ENCODE measurements at places on chromosomes 3 and 15. TPM values are rescaled to one million over a fixed set of nuclear protein-coding genes. Genes with fewer than 3 reads are reported as not detected.

- H3K4me1 ChIP-seq: peaks cover 7% of the 10 kb centered on the region
- H3K27ac ChIP-seq: no peak overlapping the region
- peaks cover 12% of the 10 kb centered on the region for H3K36me3 ChIP-seq
- DNase-seq: peak; percentile 52
Observed at GRCh38 chr3:123880998-123881561, 3.1 kb downstream of the MYLK start.

DNA sequence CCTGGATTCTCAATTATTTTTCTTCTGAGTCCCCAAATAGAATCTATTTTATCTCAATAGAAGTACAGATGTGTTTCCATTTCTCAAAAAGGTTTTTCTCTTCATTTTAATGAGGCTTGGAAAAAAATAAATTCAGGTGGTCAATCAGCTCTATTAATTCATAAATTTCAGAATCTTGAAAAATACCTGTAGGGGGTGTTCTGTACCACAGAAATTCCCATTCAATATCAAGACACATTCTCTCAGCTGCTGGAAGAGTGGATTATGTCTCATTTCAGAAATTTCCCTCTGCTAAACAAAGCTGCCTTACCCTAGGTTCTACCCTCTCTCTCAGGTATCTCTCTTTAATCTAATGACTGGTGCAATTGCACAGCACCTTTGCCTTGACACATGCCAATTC, 1121.2 kb downstream of the SI start:
- DNase-seq: no peak
- H3K4me1 ChIP-seq: no peaks in the 10 kb centered on the region
- H3K4me3 ChIP-seq: no peak overlapping the region
- H3K27me3 ChIP-seq: no peaks in the 10 kb centered on the region

MEIS2 gene
- 40.2 TPM for polyA plus RNA-seq

DNA sequence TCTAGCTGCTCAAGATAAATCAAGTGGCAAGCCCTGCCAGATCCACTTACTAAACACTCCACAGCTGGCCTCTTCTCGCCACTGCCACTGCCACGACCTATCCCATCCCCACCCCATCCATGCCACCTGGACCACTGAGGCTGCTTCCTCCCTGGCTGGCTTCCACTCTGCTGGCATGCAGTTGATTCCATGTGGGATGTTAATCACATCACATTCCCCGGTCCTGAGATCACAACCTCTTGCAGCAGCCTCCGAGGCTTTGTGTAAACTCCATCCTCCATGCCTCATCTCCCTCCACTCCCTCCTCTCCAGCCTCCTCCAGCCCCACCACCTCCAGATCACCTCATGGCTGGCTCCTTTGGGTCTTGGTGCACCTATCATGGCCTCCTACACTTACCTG, 7.7 kb downstream of the NCKIPSD start:
- no peaks in the 10 kb centered on the region for H3K27me3 ChIP-seq
- peaks cover 7% of the 10 kb centered on the region for H3K4me1 ChIP-seq
- peaks cover 36% of the 10 kb centered on the region for H3K36me3 ChIP-seq

- peak overlapping the region; percentile 50 for H3K4me3 ChIP-seq
- no peak for DNase-seq
- H3K36me3 ChIP-seq: peaks cover 6% of the 10 kb centered on the region
- no peak overlapping the region for H3K27ac ChIP-seq
- no peaks in the 10 kb centered on the region for H3K27me3 ChIP-seq
- H3K4me1 ChIP-seq: peaks cover 9% of the 10 kb centered on the region
Observed at GRCh38 chr3:50610181-50610971, 1.2 kb downstream of the CISH start.

GRCh38 chr3:46987743-46988401, 8.4 kb downstream of the NBEAL2 start:
- H3K27ac ChIP-seq: no peak overlapping the region
- H3K4me3 ChIP-seq: no peak overlapping the region
- no peak for DNase-seq

DNA sequence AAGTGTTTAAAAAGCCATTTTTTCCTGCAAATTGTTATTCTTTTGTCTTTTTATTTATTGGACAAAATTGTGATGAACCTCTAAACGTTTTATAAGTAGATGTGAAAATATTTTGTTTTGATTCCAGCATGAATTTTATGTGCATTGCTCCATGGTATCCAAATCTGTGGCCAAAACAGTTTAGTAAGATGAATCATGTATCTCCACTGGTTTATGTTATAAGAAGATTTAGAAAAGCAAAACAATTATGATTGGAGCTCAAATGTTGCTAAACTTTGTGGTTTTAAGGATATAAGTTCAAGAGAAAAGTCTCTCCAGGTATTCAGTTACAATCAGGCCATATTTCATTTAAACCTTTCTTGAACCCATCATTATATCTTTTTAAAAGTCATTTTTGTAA, 80.9 kb downstream of the NECTIN3 start:
- H3K27me3 ChIP-seq: no peaks in the 10 kb centered on the region
- H3K27ac ChIP-seq: no peak overlapping the region
- peak; percentile 6 for DNase-seq
- peaks cover 4% of the 10 kb centered on the region for H3K4me1 ChIP-seq

DNA sequence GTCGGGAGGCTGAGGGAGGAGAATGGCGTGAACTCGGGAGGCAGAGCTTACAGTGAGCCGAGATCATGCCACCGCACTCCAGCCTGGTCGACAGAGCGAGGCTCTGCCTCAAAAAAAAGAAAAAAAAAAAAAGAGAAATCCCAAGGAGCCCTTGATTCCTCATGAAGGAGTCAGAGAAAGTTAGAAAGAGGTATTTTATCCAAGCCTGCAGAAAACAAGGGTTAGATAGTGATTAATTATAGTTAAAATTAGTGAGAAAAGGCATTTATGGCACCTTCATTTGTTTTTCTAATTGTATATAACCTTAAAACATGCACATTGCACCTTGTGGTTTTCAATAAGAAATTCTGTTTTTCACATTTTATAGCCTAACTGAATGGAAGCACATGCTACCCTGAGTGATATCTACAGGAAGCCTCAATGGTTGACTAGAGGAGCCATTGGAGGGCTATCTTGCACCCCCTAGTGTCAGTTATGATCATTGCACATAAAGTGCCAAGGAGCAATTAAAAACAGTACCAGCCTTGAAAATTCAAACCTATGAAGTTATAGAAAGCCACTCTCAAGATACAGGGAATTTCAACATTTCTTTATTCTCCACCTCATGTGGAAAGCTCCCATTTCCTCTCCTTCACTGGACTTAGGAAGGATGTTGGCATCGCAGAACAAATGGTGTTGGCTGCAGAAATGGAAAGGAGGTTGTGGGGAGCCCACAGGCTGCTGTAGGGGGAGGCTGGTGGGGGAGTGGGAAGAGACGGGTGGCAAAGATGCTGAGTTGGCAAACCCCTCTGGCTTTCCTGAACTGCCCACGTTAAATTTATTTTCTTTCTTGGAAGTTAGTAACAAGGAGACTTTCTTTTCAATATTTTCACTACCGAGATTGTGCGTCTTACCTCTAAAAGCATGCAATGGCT, 48.5 kb downstream of the ITGA11 start:
- no peaks in the 10 kb centered on the region for H3K27me3 ChIP-seq
- H3K27ac ChIP-seq: no peak overlapping the region
- no peaks in the 10 kb centered on the region for H3K36me3 ChIP-seq
- peak; percentile 56 for DNase-seq
- H3K4me1 ChIP-seq: peaks cover 12% of the 10 kb centered on the region
- H3K4me3 ChIP-seq: no peak overlapping the region

DNA sequence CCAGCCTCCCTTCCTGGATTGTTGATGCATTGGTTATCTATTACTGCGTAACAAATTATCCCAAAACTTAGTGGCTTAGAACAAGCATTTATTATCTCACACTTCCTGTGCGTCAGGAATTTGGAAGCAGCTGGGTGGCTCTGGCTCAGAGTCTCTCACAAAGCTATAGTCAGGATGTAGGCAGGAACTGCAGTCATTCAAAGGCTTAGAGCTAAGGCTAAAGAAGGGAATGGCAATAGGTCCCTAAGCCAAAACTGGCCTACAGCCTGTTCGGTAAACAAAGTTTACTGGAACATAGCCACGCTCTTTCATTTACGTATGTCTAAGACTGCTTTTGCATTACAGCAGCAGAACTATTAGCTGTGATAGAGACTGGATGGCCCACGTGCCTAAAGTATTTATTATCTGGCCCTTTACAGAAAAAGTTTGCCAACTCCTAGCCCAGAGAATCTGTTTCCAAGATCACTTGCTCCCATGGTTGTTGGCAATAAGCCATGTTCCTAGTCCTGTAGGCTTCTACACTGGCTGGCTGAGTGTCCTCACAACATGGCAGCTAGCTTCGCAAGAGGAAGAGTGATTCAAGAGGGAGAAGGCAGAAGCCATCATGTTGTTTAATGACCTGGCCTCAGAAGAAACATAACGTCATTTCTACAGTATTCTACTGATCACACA, 132.4 kb downstream of the SNRK start:
- H3K4me1 ChIP-seq: peaks cover 2% of the 10 kb centered on the region
- no peak overlapping the region for H3K4me3 ChIP-seq
- DNase-seq: peak; percentile 72
- H3K36me3 ChIP-seq: no peaks in the 10 kb centered on the region
- H3K27ac ChIP-seq: peak overlapping the region; percentile 11

DNA sequence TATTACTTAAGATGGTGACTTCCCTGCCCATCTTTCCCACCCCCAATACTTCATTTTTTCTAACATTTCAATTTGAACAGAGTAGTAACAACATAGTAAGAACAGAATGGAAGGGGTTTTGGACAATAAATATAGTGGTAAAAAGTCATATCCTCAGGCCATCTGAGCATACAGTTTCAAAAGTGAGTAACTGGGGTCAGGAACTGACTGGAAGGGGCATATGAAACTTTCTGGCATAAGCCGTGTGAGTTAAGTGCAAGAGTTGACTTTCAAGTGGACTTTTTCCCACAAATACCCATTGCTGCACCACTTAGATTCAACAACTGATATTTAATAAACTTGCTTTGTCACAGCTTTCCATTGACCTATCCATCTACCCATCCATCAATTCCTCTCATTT, 153.5 kb upstream of the IL12A start:
- no peaks in the 10 kb centered on the region for H3K27me3 ChIP-seq
- H3K4me1 ChIP-seq: peaks cover 2% of the 10 kb centered on the region
- DNase-seq: no peak

DNA sequence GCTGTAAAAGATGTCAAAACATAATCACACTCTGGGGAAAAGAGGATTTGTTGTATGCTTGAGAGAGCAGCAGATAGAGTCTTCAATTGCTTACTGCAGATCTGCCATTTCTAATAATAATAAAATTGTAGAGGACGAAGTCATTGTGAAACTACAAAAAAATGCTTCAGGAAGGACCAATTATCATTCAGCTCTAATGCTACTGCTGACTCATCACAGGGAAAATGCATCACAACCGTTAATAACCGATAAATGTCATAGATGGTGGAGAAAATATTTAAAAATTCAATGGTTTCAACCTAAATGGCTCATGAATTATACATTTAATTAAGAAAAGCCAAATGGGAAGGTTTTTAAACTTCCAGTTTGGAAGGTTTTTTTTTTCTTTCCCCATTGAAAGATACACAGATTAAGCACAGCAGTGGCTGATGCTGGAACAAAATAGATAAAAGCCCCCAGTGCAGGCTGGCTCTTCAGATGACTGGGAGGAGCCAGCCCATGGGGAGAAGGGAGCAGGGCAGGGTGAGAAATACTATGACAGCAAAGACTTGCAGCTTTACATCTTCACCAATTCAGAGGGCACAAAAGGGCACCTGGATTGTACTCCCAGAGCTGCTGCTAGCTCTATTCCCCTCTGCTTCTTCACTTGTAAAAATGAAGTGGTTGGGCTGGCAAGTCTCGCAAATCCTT, 196.1 kb downstream of the CNTN6 start:
- no peak for DNase-seq
- H3K4me3 ChIP-seq: no peak overlapping the region
- no peak overlapping the region for H3K27ac ChIP-seq
- H3K4me1 ChIP-seq: no peaks in the 10 kb centered on the region
- no peaks in the 10 kb centered on the region for H3K36me3 ChIP-seq

CERS3 gene
- not detected for polyA plus RNA-seq

DNA sequence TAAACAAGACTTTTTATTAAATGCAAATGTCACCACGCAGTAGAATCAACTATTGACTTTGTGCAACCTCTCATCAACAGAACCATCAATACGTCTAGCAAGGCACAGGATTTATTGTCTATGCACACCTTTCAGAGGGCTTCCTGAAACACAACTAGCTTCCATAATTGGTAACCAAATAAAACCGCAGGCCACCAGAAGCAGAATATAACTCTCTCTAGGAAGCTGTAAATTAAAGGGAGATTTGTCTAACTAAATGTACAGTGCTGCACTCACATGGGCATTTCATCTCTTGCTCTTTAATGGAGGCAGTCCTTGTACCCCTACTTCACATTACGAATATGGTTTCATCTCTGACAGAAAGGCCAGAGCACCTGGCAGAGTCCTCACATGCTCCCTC, 93.0 kb downstream of the FHIT start:
- no peak for DNase-seq
- H3K36me3 ChIP-seq: no peaks in the 10 kb centered on the region

GLDN gene
- polyA plus RNA-seq: 1.8 TPM

MFN1 gene
- polyA plus RNA-seq: 40.3 TPM

ROPN1B gene
- polyA plus RNA-seq: not detected

SORD gene
- polyA plus RNA-seq: 13.0 TPM

DNA sequence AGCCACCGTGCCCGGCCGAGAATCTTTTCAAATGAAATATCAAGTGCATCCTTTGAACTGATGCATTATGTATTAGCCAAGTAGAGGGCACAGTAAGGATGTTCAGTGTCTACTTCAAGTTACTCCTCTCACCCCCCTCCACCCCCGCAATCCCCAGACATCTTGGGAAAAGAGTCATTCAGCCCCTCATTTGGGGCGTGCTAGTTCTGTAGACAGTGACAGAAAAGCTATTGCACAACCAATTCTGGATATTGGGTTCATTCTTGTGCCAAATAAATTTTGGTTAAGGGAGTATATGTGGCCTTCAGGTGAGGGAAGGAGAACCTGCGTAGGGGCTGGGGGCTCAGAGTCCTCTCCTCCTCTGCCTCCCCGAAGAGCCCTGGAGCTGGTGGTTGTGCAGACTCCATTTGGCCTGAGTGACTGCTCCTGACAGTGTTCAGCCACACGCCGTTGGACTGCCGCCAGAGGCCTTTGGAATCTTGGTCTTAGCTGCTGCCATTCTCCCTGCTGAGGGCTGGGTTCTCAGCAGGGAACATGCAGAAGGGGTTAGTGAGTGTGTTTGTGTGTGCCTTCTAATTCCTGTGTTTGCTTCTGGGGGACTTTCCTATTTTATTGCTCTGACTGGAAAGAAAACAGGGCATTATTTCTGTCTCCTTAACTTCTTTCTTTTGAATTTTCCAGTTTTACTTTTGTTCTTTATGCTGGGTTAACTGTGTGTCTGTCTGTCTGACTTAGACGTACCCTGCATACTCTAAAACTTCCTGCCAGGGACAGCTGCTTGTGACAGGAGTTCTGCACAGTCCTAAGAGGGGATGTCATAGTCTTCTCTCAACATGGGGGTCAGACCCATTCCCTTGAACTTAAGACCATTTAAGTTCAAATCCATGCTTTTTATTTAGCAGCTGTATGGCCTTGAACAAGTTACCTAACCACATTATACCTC, 21.0 kb downstream of the RARB start:
- peak; percentile 87 for DNase-seq
- no peaks in the 10 kb centered on the region for H3K36me3 ChIP-seq
- peaks cover 3% of the 10 kb centered on the region for H3K4me1 ChIP-seq
- no peak overlapping the region for H3K4me3 ChIP-seq
- no peaks in the 10 kb centered on the region for H3K27me3 ChIP-seq
